ENCODE measurements at places on chromosomes 3 and 15.

DNA sequence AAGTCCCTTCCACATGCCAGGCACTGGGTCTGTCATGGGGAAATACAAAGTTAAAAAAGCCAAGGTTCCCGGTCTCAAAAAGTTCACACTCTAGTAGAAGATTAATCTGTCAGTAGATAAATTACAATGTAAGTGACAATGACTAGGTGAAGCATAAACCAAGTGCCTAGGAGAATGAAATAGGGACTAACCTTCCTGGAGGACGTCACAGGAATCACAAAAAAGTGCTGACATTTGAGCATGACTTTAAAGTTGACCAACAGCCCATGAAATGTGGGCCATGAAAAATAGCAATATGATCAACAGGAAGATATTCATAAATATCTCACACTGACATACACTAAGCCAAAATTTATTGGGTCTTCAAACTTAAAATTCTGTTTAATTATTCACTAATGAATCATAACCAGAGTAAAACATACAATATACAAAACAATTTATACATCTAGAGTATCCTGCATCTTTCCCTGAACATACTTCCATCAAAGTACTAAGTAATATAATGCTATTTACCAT is 20.0 kb downstream of the COPS2 start:
- peak; percentile 8 for DNase-seq

DNA sequence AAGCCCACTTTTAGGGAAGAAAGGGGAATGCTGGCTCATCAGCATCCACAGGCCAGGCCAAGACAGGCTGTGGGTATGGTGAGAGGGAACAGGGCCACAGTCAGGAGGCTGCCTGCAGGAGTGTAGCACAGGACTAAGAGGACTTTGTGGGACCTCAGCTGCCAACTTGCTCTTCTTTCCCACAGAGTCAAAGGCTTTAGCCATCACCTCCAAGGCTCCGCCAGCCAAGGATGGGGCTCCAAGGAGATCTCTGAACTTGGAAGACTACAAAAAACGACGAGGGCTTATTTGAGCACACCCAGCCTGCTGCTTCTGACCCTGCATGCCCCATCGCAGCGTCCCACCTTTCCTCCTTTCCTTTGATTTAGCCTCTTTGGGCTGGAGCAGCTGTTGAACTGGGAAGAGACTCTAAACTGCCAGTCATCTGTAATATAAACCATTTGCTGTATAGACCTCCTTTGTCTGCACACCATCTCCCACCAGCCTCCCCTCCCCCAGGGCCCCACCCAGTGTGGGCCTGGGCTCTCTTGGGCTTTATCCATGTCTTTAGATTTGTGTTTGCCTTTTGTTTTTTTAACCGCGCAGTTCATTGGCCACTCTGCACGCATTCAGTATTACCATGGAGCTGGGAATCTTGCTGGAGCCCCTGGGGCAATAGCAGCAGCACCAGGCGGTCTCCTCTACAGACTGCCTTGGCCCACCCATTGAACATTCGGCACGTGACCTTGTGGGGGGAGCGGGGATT is 13.1 kb upstream of the ITPKA start:
- DNase-seq: no peak

- DNase-seq: peak; percentile 85
These were observed 300.0 kb upstream of the TPM1 start for GRCh38 chr15:62742409-62743171.

GRCh38 chr3:136465296-136465695 is 215.2 kb downstream of the PCCB start:
- DNase-seq: no peak

- DNase-seq: no peak
These were observed 63.7 kb downstream of the SPRED1 start for GRCh38 chr15:38316311-38316710.

GRCh38 chr15:86197770-86198169 is 118.1 kb downstream of the AGBL1 start:
- DNase-seq: no peak

DNA sequence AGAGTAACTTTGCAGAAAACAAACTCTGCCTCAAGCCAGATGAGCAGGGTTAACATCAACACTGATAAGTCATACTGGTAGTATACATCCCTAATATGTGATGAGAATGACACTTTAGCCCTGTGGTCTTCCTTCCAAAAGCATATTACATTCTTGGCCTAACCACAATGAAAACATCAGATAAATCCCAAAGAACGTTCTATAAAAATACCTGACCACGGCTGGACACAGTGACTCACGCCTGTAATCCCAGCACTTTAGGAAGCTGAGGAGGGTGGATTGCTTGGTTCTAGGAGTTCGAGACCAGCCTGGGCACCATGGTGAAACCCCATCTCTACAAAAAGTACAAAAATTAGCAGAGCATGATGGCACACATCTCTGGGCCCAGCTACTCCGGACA is 4.7 kb downstream of the TMCC1 start:
- DNase-seq: peak; percentile 97

- DNase-seq: peak; percentile 51
These were observed 394.5 kb upstream of the DPPA4 start for GRCh38 chr3:109731639-109732473.

DNA sequence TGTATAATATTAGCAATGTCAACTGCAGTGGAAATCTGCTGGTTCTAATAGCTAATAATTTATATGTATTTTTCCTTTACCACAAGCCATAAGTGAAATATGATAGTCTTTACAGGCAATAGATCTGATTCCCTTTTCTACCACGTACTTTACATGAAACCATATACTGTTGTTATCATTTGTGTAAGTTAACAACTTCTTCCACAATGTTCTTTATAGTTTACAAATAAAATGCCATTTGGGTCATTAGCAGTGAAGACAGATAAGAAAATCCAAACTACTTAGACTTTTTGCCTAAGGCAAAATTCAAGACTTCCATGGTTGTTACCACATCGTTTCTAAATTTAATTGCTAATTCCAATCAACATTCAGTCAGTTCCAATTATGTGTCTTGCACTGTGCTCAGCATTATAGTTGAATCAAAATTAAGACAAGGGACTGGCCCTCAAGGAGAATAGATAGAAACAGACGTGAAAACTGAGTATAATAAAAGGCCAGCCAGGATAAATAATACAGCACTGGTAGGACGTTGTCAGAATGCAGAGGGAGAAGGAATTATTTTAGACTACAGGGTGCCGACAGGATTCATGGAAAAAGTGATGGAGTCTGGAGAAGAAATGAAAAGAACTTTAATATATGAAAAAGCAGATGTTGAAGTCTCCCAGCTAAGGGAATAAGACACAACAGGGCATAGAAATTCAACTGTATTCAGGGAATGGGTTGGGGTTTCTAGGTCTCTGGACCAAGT is 249.8 kb downstream of the ALCAM start:
- DNase-seq: no peak

DNA sequence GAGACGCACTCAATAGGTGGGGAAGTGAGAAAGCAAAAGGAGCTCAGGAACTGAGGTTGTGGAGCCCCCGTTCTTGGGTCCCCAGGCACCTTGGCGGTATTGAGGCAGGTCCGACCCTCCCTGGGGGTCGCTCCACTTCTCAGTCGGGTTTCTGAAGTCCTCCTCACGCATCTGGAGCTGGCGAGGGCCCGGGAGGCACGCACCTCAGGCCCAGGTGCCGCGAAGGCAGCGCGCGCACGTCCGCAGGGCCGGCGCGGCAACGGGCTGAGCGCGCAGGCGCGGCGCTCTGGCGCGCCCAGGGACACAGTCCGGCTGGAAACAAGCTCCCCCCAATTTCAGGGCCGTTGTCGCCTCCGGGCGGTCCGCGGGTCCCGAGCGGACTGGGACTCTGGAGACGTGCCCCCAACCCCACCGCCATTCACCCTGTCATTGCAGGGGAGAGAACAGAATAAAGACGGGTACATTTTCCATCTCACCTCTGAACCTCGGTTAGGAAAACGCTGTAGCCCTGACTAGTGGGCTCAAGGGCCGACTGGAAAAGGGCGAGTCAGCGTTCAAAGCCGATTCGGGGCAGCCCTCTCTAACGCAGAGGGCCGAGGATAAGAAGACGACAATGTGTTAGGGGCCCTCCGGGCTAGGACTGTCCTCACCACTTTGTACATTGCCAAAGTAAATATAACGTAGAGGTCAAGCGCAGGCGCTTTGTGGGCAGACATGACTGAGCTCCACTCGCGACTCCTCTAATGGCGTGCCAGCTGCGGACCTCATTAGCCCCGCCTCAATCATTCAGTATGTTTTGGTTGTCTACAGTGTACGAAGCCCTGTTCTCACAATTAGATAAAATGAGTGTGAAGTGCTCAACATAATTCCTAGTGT is at the start of gene ZNF770:
ZNF770 (minus strand) TSS at position 261 of the 876 bp plus-strand sequence. CDS start 4,853 bp downstream, outside the sequence.
- peak; percentile 45 for DNase-seq

DNA sequence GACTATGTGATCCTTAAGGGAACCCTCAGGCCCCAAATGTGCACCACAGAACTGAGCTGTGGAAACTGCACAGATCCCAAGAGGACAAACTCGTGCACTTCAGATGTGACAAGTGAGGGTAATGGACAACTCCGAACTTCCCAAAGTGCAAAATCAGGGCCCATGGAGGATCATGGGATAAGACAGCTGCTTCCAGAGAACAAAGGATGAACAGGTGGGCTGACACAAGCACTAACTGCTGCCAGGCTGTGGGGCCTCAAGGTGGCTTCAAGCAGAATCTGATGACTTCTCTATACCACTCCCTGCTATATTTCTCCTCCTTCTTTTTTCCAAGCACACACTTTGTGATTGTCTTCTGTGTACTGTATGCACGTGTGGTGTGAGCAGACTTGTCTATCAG is 5.4 kb downstream of the TARS3 start:
- no peak for DNase-seq

DNA sequence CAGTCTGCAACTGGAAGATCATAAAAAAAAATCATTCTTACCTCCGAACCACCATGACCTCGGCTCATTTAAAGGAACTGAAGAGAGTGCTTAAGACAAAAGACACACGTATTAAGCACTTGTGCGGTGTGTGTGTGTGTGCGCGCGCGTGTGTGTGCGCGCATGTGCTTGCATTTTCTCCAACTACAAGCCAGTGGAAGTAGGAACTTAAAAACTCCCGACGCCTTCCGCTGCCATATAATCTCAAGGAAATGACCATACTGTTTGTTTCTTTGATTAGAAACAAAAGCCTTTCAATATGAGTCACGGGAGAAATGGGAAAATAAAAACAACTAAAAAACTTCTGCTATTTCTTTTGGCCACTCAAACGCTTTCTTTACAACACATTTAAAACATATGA is 32.4 kb downstream of the FRMD4B start:
- no peak for DNase-seq

DNA sequence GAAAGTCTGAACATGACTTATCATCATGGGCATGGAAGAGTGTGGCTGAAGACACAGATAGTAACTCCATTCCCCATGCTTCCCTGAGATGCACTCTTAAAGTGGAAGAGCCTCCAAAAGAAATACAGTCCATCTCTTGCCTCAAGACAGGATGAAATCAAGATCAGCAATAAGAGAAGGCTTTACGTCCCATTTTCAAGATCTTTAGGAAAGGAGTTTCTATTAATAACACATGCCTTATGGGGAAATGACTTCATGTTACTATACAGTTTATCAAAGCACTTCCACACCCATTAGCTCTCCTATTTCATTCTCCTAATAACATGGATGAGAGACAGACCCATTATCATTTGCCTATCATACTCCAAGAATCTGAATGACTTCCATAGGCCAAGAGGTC is 6.1 kb upstream of the KBTBD12 start:
- DNase-seq: no peak

GRCh38 chr3:165103616-165104015 is 25.3 kb upstream of the SI start:
- peak; percentile 2 for DNase-seq

- DNase-seq: no peak
These were observed 49.1 kb upstream of the SEC22A start for GRCh38 chr3:123152687-123153086.

DNA sequence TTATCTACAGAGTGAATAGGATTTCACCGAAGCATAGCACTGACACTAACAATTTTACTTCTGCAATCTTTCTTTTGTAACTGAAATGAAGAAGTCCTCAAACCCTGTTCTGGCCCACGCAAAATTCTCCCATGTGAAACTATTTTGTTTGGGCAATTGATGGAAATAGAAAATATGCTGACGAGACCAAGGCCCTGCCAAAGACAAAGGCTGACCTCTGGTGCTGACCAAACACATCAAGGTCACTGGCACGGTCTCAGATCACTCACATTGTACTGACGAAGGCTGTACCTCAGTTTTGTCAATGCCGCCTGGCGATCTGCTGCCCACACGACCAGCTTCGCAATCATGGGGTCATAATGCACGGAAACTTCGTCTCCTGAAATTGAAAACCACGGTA is 58.4 kb upstream of the DCUN1D1 start:
- no peak for DNase-seq

- DNase-seq: peak; percentile 48
These were observed 381.4 kb downstream of the NTRK3 start for GRCh38 chr15:87874896-87875711.

DNA sequence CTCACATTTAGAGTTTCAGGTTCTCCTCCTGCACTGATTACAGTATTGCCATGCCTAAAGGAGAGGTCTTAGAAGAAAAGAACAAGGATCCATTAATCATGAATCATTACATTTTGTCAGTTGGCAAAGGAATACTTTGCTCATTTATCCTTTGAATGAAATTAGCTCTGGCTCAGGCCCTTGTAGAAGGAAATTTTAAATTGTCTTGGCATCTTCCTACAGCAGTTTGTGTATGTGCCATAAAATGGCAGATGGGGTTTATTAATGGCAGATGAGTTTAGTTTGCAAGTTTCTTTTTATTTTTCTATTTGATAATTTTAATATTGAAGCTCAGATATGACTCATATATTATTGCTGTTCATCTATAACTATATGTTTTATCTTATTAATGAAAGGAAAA is 181.2 kb upstream of the EPHA3 start:
- DNase-seq: no peak

DNA sequence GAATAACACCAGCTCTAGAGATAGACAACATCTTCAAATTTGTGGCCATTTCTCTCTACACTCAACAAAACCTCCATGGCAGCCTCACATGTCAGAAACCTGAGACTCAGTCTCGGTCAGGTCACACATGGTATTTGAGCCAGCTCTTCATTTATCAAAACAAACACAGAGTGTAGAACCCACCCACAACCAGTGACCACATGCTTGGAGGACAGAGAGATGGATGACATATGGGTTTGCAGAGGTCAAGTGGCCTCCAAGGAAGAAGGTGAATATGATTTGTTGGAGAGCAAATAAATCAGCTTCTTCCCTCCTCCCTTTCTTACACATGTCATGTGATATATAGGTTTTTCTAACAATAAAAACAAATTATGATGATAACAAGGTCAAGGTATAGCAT is 278.1 kb upstream of the LRTM1 start:
- DNase-seq: no peak

- no peak for DNase-seq
These were observed 168.3 kb upstream of the TLE3 start for GRCh38 chr15:70265986-70266385.

- no peak for DNase-seq
These were observed 83.2 kb downstream of the MB21D2 start for GRCh38 chr3:192834428-192834827.

DNA sequence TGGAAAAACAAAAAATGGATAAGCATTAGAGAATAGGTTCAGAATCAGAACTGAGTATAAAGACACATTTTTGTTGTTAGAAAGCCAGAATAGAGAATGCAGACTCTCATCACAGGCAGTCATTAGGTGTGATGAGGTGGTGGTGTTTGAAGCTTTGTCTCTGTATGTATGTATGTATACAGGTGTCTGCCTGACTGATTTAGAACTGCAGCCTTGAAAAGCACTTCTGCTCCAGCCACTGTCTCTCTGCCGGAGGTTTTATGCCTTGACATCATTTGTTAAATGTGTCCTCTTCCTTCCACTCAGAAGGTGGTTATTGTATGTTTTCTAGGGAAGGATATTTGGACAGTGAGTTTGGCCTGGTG is 80.7 kb upstream of the ZBED2 start:
- no peak for DNase-seq

Measured in A172 (cell line).